ENCODE measurements at places on chromosomes 2 and 18.

GRCh38 chr18:25279133-25279532 is 72.8 kb downstream of the ZNF521 start:
- DNase-seq, result no peak

DNA sequence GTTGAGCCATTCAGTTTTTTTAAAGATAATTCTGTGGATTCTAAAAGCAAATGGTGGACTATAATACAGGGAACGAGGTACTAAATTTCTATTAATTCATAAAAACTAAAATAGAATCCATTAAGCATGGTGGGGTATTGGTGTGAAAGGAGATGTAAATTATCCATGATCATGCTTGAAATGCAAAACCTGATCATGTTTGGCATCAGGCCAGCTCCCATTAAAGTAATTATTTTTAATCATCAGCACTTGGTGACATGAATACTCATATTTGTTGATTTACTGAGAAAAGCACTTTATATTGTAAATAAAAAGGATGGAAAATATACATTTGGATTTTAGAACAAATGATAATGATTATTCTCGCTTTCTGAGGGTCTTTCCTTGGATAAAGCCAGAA is 232.3 kb upstream of the MEIS1 start:
- DNase-seq, result no peak

DNA sequence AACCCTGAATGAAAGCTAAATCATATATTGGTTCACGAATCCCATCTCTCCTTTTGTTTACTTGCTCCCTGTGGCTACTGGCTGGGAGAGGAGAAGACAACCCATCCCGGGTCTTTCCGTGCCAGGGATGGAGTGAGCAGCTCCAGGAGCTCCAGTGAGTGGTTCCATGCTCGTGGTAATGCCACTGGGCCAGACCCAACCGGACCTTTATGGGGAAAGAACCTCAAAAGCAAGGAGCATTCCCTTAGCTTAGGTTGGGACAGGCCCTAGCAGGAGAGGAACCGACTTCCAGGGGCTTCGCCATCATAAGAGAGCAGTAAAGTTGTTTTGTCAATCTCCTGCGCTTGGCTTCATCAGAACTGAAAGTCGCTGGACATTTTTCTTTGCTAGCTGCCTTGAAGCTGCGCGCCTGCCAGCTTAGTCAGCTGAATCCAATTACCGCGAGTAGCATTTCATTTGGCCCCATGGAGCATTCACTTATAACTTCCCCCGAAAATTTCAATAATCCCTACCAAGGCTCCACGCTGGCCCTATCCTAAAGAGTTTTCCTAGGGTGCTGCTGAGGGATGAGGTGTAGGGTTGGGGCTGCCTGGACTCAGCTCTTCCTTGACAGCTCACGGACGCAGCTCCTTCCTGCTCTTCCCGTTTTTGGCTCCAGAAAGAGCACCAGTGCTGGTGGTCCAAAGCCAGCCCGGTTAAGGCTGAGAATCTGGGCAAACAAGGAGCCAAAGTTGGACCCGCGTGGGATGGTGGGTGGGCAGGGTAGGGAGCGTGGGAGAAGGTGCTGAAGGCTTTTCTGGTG is 4.9 kb downstream of the HOXD3 start:
- no peak for DNase-seq

DNA sequence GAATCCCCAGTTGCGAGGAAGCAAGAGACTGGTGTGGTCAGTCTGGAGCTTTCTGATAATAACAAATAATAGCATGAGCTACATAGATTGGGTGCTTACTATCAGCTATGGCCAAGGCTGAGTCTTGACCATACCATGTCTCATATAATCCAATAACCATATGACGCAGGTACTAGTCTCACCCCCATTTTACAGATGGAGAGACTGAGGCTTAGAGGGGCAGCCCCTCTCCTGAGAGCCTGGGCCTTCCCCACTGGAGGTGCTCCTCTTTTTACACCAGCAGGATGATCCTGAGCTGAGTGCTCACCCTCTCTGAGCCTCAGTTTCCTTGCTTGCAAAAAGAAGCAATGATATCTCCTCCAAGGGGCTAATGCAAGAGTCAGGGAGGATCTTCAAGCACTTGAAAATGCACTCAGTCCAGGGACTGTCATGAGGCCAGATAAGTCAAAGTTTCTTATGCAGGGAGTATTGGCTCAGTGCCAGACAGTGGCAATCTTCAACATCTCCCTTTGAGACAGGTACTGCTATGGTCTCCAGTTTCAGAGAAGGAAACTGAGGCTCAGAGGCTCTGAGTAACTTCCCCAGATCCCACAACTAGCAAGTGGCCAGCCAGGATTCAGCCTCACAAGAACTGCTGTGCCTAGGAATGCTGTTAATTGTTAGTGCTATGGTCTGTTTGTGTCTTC is 149.7 kb downstream of the TFCP2L1 start:
- DNase-seq, result no peak

DNA sequence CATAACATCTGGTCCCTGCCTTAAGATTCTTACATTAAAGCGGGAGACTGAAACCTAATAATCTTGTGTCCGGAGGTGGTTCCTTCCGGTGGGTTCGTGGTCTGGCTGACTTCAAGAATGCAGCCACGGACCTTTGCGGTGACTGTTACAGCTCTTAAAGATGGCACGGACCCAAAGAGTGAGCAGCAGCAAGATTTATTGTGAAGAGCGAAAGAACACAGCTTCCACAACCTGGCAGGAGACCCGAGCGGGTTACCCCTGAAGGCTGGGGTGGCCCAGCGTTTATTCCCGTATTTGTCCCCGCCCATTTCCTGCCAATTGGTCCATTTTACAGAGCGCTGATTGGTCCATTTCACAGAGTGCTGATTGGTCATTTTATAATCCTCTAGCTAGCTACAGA is 122.3 kb upstream of the SIX2 start:
- no peak for DNase-seq

DNA sequence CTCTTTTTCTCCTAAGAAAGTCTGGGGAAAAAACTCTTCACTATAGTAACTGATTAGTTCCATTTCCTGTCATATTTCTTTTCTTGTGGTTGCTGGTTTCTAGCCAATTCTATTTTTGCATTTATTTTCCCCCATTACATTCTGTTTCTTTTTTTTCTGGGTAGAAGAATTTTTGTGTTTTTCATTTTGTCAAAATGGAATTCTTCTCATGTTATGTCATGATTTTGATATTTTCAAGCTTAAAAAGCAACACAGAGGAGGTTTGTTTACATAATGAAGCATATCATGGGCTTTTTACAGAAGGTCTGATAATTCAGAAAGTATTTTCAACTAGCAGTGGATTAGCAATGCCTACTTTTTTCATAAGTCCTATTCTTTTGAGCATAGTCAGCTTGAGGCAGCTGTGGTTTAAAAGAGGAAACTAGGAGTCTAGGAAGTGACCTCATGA is 102.0 kb downstream of the MAP2 start:
- DNase-seq, result no peak

- peak; percentile 62 for DNase-seq
Observed at GRCh38 chr2:238287737-238288649, at the start of gene PER2. Gene PER2, minus strand, starts transcription at chr2:238288610. Its CDS starts 10,674 bp downstream, at chr2:238277936.

DNA sequence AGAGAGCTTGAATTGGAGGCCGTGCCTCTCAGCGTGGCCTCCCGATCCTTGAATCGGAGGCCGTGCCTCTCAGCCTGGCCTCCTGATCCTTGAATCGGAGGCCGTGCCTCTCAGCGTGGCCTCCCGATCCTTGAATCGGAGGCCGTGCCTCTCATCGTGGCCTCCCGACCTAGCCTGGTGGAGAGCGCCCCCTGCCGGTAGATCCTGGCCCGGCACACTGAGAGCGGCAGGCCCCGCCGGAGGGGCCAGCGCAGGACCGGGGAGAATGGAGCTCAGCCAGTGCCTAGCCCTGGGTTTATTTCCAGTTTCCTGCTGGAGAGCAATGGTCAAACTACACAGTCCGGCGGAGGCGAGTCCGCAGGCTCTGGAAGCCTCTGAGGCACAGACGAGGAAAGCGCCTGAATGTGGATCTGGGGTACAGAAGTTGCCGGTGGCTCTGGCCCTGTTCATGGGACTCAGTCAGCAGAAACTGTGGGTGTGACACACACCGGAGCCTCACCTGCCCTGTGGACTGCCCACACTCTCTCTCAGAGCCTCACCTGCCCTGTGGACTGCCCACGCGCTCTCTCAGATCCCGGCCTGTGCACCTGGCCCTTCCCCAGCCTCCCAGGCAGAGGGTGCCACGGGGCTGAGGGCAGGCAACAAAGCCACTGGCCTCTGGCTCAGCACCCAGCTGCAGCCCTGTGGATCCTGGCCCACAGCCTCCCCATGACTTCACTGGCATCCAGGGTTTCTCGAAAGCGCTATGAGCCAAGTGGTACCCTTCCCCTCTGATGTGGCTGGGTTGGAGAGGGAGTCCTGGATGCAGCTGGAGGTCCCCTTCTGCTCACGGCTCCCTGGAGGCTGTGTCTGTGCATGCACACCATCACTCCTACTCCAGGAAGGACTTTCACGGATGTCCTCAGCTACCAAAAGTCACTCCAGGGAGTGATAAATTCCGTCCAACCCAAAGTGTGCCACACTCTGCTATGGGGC is 1.5 kb downstream of the IL36B start:
- no peak for DNase-seq

DNA sequence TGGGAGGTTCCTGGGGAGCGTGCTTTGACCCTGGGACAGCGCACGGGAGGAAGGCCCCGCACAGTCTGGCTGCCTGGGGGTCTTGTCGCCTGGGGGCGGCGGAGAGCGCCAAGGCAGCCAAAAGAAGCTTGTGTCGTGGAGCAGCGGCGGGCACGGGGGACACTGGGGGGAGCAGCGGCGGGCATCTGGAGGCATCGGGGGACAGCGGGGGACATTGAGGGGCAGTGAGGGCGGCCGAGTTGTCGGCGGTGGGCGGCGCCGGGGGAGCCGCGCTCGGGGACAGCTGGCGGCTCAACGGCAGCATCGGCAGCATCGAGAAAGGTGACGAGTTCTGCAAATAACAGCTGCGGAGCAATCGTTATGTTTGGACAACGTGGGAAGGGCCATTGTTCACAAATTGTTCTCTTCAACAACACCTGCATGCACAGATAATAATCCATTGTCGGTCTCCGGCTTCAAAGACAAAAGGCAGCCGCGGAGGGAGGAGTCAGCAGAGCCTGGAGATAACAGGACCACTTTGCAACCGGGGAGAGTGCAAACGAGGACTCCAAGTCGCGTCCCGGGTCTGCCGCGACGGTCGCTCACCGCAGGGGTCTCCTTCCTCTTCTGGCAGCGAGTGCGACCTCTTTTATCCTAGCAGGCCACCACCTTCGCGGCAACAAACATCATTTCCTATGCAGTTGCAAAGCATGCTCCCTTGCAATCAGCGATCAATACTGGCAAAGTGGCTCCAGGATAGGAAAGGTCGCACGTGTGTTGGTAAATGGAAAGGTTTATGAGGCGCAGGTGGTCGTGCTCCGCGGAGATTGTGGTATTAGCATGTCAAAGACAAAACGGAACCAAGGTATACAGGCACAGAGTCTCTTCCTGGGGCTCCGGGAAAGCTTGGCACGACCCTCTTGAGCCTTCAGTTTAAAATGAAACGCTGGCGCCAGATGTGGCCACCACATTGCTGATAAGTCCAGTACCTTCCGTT is 132.3 kb upstream of the DLX2 start:
- DNase-seq, result peak; percentile 19

- no peak for DNase-seq
Observed at GRCh38 chr2:210522399-210522798, 34.0 kb upstream of the CPS1 start.

DNA sequence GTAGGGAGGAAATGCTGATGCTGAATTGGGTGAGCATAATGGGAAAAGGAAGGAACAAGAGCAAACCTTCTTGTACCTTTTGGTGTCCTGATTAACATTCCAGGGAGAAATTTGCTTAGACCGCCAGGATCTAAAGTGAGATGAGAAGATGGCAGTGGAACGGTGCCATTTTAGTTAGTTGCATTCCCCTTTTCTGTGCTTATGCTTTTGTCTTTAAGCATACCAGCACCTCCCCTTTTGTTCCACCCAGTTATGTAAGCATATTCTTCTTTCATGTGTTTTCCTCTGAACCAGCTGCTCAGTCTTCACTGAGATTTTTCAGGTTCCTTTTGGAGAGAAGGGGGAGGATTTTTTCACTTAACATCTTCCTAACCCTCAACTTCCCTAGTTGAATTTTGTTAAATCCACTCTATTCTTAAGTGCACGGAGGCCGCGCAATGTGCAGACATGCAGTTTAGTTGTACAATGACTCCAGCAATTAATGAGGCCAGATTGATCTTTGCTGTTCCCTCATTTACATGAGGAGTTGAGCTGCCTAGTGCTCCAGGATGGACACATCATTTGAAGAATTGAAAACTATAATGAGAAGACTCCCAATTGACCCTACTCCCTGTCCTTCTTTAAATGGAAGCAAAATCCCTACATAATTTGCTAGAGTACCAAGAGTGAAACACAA is 73.9 kb downstream of the MAP4K4 start:
- no peak for DNase-seq

GRCh38 chr2:170404846-170405245 is 226.9 kb downstream of the MYO3B start:
- no peak for DNase-seq

DNA sequence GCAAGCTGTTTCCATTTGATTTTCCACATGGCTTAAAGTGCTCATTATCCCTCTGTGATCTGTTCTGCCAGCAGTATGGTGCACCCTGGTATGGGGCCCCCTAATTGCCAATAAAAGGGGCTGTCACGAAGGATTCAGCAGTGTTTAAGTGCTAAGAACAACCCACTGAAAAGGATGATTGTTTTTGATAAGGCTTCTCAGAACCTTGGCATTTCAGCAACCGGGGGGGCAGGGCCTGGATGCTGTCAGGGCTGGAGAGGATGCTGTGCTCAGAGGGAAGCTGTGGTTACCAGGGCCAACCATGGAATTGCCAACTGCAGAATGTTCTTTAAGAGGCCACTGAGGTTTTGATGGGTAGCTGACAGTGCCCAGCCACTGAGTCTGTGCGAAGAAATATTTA is 117.8 kb downstream of the CTIF start:
- DNase-seq, result peak; percentile 5

- peak; percentile 47 for DNase-seq
Observed at GRCh38 chr2:45857275-45857609, 205.8 kb downstream of the PRKCE start.

DNA sequence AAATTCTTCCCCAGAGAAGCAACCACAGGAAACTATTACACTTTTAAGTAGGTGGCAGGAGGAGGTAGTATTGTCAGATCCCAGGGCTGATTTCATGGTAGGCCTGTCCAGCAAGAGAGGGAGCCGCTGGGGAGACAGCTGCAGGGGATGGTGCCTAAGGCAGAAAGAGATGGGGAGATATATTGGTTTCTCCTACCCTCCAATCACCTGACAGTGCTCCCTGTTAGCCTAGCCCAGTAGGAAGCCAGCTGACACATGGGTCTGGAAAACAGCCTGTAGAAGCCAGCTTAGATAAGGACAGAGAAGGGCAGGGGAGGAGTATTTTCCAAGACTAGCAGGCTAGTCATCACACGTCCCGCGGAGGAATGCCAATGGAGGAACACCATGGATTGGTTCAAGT is 8.2 kb upstream of the SPOPL start:
- no peak for DNase-seq

DNA sequence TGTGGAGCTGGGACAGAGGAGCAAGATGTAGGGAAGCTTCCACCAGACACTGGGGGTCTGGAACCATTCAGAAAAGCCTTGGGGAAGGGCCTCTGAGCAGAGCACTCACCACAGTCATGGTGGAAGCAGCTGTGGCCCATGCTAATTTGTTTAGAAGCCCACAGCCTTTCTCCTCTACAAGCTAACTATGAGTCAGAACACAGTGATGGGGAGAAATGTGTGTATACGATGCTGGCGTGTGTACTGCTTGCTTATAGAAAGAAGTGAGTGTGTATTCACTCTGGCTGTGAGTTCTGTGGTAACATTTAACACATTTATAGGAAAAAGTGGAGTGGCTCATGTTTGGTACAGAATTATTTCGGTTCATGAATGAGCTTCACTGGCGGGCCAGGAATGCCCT is 157.0 kb upstream of the ACAA2 start:
- DNase-seq, result no peak

Data from ovary (tissue), 10 donors.